ENCODE measurements at places on chromosomes 5 and 9. TPM values are rescaled to one million over a fixed set of nuclear protein-coding genes. Genes with fewer than 3 reads are reported as not detected.

GRCh38 chr9:70257991-70258691, 637 bp upstream of the SMC5 start:
- ATAC-seq: peak; percentile 62

- peak; percentile 48 for ATAC-seq
Observed at GRCh38 chr5:56329652-56330051, 96.5 kb upstream of the ANKRD55 start.

- ATAC-seq: no peak
Observed at GRCh38 chr9:112873773-112874405, 16.8 kb downstream of the SLC46A2 start.

- ATAC-seq: no peak
Observed at GRCh38 chr9:27203783-27204182, 93.2 kb downstream of the EQTN start.

- ATAC-seq: no peak
Observed at GRCh38 chr5:126098330-126099017, 324.7 kb upstream of the GRAMD2B start.

The NUTM2G gene
- total RNA-seq: not detected

GRCh38 chr9:72579880-72580550, 58.6 kb downstream of the TMC1 start:
- peak; percentile 89 for ATAC-seq

DNA sequence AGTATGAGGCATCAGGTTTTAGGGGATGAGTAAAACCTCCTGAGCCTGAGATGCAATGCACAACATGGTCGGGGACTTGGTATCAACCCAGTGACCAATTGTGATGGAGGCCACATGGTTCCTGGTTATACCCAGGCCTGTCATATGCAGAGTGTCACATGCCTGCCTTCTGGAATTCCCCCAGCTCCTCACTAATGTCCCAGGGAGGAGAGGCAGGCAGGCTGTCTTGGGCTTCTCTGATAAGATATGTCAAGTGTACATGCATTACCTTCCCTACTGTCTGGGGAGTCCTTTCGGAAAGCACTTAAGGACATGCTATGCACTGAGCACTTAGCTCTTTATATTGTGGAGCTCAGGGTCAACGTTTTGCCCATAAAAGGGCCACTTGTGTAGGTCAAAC, 14.2 kb upstream of the PALM2AKAP2 start:
- no peak for ATAC-seq

The SELENOP gene
- total RNA-seq: not detected

DNA sequence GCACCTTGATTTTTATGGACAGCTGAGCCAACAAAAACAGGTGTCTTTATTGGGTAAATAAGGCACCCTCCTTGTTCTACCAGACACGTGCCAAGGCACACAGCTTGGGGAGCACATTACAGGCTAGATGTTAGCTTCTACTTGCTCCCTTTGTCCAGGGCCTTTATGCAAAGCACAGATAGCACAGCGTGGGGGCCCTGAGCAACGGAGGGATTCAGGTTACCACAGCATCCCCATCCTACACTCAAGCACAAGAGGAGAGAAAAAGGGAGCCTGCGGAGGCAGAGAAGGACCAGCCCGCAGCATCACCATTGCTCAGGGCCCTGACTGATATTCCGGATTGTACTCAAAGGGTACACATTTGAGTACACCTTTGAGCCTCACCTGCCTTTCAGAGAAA, 181.7 kb upstream of the KIF2A start:
- no peak for ATAC-seq

The ORM2 gene
- total RNA-seq: not detected

DNA sequence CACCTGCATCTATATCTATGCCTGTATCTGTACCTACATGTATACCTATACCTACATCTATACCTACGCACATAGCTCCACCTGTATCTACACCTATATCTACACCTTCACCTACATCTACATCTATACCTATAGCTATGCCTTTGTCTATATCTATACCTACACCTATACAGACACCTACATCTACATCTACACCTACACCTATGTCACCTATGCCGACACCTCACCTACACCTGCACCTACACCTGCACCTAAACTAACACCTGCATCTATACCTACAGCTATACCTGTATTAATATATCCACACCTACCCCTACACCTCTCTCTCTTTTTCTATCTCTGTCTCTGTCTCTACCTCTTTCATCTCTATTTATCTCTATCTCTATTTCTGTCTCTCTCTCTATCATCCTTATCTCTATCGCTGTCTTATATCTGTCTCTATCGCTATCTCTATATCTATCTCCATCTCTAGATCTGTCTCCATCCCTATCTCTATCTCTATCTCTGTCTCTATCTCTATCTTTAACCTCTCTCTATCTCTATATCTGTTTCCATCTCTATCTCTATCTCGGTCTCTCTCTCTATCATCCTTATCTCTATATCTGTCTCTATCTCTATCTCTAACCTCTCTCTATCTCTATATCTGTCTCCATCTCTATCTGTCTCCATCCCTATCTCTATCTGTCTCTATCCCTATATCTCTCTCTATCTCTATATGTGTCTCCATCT, 37.9 kb downstream of the IRX4 start:
- no peak for ATAC-seq

- ATAC-seq: no peak
Observed at GRCh38 chr5:135655468-135655815, 76.7 kb upstream of the CXCL14 start.

The ZDHHC11 gene
- 13.6 TPM for total RNA-seq

GRCh38 chr5:146662229-146662628, 146.2 kb upstream of the GPR151 start:
- no peak for ATAC-seq

- no peak for ATAC-seq
Observed at GRCh38 chr5:62718324-62718723, 139.7 kb downstream of the LRRC70 start.

The ZNF454 gene
- total RNA-seq: not detected

The MYO10 gene
- 0.34 TPM for total RNA-seq

DNA sequence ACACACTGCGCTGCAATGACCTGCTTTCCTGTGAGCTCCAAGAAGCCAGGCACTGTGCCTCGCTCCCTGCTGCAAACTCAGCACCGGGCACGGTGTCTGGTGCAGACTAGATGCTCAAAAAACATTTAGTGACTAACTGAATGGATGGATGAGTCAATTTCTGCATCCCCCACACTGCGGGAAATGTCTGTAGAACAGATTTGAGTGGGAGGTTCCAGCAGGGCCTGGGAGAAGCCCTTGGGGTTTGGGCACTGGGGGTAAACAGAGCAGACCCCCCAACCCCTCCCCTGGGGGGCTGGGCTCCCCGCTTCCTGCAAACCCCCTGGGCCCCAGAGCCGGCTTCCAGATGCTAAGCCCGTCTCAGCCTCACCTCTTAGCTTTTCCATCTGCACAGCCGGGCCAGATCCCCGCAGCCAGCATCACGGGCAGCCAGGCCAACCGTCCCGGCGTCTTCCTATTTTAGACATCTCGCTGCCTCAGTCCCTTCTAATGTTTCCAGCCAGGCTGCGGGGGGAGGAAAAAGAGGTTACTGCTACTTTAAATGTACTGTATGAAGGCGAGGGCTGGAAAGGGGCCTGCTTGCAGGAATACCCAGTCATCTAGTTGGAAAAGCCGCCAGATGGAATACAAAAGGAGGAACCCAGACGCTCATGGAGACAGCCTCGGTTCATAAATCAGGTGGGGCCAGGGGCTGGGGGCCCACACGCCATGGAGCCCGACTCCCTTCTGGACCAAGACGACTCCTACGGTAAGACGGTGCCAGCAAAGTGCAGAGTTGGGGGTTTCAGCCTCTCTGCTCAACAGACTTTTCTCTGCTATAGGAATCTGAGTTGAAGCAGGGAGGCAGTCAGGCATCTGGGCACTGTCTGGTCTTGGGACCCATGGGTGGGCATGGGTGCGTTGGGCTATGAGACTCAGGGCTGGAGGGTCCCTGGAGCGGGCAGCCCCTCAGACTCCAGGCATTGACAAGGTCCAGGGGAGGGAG, 67.1 kb upstream of the GGTA1 start:
- ATAC-seq: no peak

GRCh38 chr5:91408710-91409109, 25.6 kb upstream of the ARRDC3 start:
- no peak for ATAC-seq

DNA sequence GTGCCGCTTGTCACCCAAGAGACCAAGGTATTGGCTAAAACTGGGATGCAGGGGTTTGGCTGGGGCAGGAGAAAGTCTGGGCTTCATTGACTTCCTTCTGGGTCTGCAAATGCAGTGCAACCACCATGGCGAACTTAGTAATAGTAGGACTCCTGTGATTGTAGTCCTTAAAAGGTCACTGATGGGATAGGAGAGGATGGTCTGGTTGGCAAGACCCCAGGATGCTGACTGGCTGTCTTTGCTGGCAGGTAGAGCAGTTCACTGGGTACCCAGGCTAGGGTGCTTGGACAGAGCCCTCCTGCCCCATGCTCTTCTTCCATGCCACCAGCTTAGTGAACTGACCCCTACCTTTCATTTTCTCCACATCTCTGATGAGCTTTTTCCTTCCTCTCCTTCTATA, 37.2 kb downstream of the ANGPTL2 start:
- no peak for ATAC-seq

The EDIL3 gene
- total RNA-seq: not detected
